ENCODE measurements at places on chromosomes 7 and 10.

GRCh38 chr7:136956232-136956631 is 87.8 kb downstream of the CHRM2 start:
- DNase-seq, result no peak

GRCh38 chr10:89297791-89298190 is 4.1 kb upstream of the IFIT2 start:
- no peak for DNase-seq

GRCh38 chr7:27603813-27604212 is 58.9 kb downstream of the HIBADH start:
- DNase-seq, result no peak

DNA sequence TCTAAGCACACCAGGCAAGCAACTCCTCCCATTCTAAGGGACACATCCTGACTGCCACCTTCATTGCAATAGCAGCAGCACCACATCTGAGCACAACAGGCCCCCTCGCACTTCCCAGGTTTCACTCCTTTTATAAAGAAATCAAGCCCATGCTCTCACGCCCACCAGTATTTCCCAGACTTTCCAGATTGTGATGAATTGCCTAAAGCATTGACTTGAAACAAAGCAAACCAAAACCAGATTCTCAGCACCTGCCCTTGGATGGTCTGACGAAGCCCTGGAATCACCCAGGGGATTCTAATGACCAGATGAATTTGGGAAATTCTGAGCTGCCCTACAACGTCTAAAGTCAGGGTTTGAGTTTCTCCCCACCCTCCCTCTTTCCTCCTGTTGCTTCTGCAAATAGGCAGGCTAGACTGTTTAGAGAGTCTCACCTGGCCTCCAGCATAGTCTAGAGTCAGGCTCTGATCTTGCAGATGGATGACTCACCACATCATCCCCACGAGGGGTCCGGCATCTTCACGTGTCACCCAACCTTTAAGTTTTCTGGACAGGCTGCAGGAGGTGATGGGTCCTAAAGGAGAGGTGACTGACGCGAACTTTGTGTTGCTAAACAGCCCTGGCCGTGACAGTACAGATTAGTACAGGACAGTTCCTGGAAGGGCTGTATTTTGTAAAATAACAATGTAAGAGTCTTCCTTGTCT is 198.0 kb downstream of the SKIDA1 start:
- DNase-seq, result no peak

GRCh38 chr7:6379886-6380285 is 67.9 kb downstream of the DAGLB start:
- DNase-seq, result no peak

DNA sequence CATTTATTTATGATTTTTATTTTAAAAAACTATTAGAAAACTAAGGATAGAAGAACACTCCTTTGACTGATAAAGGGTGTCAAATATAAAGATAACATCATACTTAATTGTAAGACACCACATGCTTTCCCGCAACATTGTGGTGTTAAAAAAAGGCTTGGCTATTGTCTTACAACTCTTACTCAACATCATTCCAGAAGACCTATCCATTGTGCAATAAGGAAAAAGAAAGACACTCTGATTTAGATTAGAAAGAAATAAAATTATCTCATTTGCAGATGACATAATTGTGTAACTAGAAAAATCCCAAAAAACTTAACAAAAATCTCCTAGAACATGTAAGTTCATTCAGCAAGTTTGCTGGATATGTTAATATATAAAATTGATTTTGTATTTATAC is 296.7 kb upstream of the GNAI1 start:
- no peak for DNase-seq

GRCh38 chr10:120982507-120982906 is 131.3 kb downstream of the WDR11 start:
- DNase-seq, result no peak

DNA sequence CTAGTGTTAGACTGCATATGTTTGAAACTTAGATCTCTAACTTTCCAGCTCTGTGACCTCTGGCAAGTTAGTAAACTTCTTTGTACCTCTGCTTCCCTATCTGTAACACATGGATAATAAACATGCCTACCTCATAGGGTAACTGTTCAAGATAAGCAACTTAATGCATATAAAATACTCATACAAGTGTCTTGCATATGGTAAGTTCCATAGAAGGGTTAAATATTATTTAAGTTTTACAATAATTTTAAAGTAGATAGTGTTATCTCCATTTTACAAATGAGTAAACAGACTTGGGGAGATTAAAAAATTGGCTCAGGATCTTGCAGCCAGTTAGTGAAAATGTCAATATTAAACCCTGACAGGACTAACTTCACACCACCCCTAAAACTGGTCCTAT is 30.1 kb upstream of the CD36 start:
- no peak for DNase-seq

Measured in hippocampal formation (tissue), 2 donors.